Left ventricle myocardium inferior (tissue), 1 donor: ENCODE measurements at places on chromosomes 13 and 19.

DNA sequence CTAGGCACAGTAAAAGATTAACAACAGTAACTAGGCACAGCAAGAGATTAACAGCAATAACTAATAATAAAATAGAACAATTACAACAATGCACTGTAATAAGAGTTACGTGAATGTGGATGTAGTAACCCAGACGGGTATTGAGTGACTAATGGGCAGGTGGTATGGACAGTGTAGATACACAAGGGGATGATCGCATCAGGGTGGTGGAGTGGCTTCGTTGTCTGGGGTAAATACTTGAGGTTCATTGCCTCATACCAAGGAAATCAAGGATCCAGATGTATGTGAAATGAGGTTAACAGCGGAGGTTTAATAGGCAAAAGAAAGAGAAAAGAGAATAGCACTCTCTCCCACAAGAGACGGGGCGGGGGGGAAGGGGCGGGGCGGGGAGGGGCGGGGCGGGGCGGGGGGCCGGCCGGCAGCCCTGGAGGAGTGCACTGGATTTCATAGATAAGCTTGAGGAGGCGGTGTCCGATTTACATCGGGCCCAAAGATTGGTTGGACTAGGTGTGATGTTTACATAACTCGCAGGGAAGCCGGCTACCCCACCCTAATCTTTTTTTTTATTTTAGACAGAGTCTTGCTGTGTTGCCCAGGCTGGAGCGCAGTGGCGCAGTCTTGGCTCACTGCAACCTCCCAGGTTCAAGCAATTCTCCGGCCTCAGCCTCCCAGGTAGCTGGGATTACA, 106.3 kb downstream of the KCTD15 start:
- DNase-seq, result no peak

GRCh38 chr19:46453661-46454060, 17.7 kb downstream of the PNMA8A start:
- DNase-seq, result no peak

DNA sequence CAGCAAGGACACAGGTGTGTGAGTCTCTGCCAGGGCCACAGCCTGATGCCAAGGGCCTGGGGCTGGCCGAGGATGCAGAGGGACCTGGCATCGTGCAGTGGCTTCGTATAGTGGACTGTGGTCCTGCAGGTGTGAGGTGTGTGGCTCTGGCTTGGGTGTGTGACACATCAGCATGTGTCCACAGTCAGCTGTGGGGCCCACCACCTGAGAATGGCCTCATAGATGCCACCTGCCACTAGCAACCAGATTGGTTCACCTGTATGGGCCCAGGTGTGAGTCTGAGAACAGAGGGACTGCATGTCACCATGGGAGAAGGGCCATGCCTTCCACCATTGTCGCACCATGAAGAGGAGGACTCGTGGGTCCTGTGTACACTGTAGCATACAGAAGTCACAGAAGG, 2.4 kb downstream of the PPP1R14A start:
- no peak for DNase-seq

DNA sequence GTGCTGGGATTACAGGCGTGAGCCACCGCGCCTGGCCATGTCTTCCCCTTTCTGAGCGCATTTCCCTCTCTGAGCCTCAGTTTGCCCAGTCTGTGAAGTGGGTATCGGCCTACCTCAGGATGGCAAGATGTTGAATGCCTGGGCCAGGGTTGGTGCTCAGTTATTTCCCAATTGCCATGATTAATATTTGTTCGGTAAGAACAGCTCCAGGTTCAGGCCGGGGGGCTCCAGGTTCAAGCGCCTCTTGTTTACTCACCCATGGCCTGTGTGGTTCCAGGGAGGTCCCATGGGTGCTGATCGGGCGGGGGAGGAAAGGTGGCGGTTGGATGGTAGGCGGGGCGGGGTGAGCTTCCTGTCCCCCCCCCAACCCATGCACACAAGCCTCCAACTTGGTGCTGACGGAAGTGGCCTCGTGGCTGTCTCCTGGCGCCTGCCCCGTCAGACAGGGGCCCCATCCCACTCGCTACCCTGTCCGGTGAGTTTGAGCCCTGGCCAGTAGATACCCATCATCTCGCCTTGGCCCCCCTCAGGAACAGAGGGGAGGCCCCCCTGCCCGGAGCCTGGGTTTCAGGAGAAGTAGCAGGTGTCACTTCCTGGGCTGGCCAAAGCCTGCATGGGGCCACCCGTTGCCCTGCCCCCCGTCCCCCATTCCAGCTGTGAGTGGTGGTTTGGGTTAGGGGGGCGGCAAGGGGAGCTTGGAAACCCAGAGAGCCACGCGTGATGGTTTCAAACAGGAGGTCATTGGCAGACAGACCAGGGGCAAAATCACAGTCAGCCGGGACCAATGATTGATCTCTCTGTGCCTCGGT, at the start of gene FCHO1:
Gene FCHO1 (plus strand): TSS at position 375 of the 809 bp plus-strand sequence. CDS start 3,688 bp downstream, outside the sequence.
- DNase-seq, result peak; percentile 33

GRCh38 chr13:100434010-100434763, 154.4 kb downstream of the GGACT start:
- DNase-seq, result no peak

- DNase-seq, result no peak
These were observed 1.6 kb upstream of the MRI1 start for GRCh38 chr19:13762635-13763235.

DNA sequence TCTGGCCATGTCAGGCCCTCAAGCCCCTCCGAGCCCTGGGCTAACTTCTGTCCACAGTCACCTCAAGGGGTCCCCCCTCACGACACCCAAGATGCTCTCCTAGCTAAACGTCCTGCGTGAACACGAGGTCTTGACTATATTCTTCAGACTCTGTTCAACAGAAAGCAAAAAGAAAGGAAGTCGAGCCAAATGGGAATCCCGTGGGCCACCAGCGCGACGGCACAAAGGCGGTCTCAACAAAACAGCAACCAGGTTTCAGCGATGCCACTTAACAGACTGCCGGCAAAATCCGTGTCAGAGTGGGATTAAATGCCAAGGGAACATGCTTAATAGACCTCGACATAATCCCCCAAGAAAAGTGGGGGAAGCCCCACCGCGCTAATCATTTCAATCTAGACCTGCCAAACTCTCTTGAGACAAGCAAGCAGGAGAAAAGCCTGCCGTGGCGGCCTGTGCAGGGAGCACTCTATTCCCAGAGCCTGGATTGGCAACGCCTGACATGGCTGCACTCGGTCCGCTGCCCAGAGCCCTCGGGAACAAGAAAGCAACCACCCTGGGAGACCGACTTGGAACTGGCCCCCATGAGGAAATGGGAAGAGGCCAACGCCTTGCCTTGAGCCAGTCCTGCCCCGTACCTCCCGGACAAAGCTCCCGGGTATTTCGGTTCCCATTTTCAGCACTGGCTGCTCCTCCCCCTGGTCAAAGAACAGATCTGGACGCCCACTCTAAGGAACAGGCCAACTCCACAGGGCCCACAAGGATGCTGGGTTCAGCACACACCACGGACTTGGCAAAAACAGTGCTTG, 16.0 kb downstream of the ZC3H4 start:
- peak; percentile 50 for DNase-seq

- no peak for DNase-seq
These were observed 1.8 kb upstream of the NCCRP1 start for GRCh38 chr19:39194832-39195542.

DNA sequence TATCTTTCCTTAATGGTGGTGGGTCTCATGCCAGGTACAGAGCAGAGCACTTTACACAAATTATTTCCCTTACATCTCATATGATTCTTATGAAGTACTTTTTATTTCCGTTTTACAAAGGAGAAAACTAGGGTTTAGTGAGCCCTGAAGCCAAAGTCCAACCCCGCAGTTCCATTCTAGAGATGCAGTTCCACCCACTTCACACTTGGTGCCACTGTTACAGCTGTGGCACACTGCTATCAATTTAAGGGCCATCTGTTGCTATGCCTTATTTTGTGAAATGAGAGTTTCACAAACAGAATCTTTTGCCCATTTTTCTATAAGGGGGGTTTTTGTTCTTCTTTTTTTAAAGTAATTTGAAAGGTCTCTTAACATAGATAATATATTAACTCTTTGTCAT, 12.9 kb downstream of the MIPEP start:
- no peak for DNase-seq

- DNase-seq, result peak; percentile 88
These were observed 9.1 kb downstream of the ARID3A start for GRCh38 chr19:934865-935479.

DNA sequence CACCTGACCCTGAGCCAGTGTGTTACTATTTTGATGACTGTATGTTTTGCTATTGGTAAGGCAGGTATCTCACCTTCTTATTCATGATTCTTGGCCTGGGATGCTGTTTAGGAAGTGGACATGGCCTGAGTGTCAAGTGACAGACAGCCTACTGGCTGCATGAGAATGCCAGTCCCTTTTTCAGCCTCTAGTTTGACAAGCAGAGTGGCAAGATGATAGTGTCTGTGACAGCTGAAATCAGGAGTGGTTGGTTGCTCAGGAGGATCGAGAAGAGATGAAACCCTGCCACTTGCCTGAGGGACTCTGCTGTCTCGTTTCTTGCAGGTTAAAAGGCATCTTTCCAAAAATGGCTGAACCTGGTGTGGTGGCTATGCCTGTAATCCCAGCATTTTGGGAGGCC, 7.1 kb upstream of the ELOF1 start:
- DNase-seq, result no peak

GRCh38 chr13:44012910-44013757, 133.4 kb downstream of the LACC1 start:
- DNase-seq, result no peak

- DNase-seq, result no peak
These were observed 39.3 kb downstream of the MBNL2 start for GRCh38 chr13:97261254-97262005.

- no peak for DNase-seq
These were observed 168.2 kb downstream of the FGF14 start for GRCh38 chr13:102233566-102234208.

- DNase-seq, result no peak
These were observed 158.4 kb downstream of the RNF17 start for GRCh38 chr13:24922387-24922744.

DNA sequence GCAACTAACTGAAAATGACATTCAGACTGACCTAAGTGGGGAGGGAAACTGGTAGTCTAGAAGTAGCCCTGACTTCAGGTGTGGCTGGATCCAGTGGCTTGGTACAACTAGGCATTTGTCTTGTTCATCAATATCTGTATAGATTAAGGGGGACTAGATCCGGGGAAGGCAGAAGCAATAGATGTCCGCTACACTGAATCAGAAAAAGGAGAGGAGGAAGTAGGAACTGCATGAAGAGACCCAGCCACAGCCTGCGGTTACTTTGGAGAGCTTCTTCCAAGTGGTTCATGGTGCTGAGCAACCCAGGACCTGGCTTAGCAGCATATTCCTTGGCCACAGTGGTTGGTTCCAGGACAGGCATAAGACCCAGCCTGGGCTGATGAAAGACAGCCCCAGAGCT, 9.9 kb upstream of the PRODH2 start:
- no peak for DNase-seq

DNA sequence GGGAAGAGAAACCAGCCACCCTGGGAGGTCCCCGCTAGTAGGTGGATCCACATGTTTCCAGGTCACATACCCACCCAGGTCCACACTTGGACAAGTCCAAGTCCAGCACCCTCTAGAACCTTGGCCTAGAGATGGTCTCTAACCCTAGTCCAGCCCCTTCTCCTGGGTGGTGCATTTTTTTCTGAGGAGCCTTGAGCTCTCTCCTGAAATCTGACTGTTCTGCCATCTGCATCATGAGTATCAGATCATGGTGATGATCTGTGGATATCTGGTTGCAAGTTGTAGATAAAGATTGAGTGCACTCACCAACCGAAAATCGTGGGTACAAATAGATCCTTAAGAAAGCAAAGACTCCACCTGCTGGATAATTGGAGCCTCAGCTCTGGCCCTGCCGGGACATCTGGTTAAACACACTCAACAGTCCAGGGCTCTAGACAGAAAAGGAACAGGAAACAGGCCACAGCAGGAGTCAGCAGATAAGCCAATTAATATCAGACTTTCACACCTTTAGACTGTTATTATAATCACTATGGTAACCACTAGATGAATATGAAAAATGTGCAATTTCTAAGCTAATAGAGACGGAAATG, 41.1 kb downstream of the GPR12 start:
- DNase-seq, result no peak

DNA sequence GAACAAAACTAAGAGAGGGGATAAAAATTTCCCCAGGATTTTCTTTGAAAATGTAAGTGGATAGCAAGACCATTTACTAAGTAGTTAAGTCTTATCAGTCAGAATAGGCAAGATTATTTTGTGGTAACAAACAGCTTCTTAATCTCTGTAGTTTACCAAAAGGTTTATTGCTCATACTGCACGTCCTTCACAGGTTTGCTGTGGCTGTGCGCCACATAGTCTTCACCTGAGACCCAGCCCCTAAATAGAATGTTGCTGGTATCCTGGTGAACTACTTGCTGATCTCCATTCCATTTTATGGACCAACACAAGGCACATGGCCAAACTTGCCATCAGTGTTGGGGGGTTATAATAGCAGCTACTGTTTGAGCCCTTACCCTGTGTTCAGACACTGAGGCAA, 44.6 kb downstream of the FNDC3A start:
- no peak for DNase-seq

GRCh38 chr13:112768795-112769481, 79.1 kb downstream of the ATP11A start:
- peak; percentile 70 for DNase-seq

- no peak for DNase-seq
These were observed 396.9 kb upstream of the SLITRK5 start for GRCh38 chr13:87274209-87274819.

DNA sequence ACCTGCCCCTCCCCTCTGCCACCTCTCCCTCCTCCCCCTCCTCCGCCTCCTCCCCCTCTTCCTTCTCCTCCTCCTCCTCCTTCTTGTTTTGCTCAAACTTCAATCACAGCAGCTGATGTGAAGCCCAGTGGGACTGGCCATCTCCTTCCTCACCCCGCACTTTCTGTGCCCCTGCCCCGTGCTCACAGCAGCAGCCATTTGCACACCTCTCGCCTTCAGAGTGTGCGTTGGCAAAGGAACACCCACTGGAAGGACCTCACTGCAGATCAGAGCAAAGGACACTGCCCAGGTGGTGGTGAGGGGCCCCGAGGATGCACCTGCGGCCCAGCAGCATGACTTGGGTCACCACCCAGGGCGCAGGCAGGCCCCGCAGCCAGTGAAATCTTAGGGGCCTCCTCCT, 98.8 kb downstream of the SOX1 start:
- no peak for DNase-seq

DNA sequence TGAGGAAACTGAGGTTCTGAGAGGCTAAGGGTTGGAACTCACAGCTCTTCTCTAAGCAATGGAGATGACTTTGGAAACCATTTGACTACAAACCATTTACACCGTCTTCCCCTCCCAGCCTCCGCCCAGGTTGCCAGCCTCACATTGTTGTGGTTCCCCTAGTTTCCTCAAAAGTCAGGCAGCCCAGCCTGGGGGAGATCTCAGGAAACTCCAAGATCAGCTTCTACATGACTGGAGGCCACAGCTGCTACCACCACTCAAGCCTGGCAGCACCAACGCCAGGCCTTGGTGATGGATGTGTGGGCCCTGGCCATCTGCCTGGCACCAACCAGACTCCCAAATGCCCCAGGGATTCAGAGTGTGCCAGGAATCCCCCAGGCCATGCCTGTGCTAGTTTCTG, 207.9 kb downstream of the TSHZ3 start:
- DNase-seq, result no peak

- no peak for DNase-seq
These were observed 41.6 kb downstream of the TM9SF2 start for GRCh38 chr13:99542788-99543406.

- DNase-seq, result no peak
These were observed 11.4 kb downstream of the TMEM255B start for GRCh38 chr13:113770441-113770840.
